ENCODE measurements at places on chromosomes 1 and 21.

DNA sequence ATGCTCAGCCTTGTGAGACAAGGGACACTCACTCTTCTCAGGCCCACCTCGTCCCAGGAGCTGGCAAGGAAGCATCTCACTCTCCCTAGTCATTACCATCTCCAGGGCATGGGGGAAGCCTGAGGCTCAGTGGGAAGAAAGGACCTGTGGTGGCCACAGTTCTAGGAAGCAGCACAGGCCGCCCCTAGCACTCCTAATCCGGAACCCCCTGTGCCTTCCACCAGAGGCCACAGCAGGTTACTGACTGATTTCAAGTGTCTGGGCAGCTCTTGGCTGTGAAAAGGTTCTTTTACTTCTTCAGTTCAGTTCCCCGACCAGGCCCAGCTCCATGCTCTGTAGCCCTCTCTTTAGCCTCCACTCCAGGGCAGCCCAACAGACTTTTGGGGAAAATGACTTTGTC is 84.4 kb downstream of the TRABD2B start:
- DNase-seq, result no peak

GRCh38 chr1:51957618-51958017 is 32.9 kb downstream of the RAB3B start:
- no peak for DNase-seq

GRCh38 chr1:244181867-244182266 is 130.8 kb downstream of the ZBTB18 start:
- DNase-seq, result no peak

GRCh38 chr1:242535986-242536385 is 11.5 kb upstream of the PLD5 start:
- no peak for DNase-seq

DNA sequence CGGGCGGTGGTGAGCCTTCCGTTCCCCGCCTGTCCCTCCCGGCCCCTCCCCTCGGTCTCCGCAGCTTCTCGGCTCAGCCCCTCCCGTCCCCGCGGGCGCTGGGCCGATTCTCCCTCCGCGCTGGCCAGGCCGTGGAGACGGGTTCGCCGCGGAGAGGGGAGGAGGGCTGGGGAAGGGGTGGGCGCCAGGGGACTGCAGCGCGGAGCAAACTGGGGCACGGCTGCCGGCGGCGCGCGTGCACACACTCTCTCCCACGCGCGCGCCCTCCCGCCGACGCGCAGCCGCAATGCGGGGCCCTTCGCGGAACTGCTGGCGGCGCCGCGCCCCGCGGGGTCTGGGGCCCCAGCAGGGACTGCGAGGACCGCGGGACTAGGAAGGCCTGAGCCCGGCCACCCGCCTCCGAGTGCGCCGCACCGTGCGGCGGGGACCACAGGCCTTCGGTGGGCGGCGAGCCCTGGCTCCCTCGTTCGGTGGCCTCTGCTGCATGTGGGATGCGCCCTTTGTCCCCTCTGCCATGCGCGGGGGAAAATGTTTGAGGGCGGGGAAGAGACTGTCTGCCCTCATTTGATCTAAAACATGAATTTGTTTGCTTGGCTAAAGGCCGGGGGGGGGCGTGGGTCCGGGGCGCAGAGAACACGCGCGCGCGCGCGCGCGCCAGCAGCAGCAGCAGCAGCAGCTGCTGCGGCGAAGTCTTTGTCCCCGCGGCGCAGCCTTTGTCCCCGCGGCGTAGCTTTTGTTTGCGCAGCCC is 90.7 kb upstream of the VAMP3 start:
- DNase-seq, result peak; percentile 41
